ENCODE measurements at places on chromosomes 2 and 18.

- DNase-seq = no peak
Observed at GRCh38 chr2:154207288-154208047, 335.7 kb downstream of the GALNT13 start.

DNA sequence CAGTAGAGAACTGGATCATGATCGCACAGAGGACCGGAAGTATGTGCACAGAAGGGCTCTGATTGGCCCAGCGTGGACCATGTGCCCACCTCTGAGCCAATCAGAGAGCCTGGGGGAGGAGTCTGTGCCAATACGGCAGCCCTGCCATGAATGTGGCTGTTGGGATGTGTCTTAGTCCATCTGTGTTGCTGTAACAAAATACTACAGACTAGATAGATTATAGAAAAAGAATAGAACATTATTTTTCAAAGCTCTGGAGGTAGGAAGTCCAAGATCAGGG, 132.0 kb downstream of the NDUFA10 start:
- no peak for DNase-seq

- DNase-seq = no peak
Observed at GRCh38 chr2:120956486-120957156, 221.0 kb downstream of the GLI2 start.

- DNase-seq = no peak
Observed at GRCh38 chr2:165725421-165725820, 68.6 kb downstream of the GALNT3 start.

DNA sequence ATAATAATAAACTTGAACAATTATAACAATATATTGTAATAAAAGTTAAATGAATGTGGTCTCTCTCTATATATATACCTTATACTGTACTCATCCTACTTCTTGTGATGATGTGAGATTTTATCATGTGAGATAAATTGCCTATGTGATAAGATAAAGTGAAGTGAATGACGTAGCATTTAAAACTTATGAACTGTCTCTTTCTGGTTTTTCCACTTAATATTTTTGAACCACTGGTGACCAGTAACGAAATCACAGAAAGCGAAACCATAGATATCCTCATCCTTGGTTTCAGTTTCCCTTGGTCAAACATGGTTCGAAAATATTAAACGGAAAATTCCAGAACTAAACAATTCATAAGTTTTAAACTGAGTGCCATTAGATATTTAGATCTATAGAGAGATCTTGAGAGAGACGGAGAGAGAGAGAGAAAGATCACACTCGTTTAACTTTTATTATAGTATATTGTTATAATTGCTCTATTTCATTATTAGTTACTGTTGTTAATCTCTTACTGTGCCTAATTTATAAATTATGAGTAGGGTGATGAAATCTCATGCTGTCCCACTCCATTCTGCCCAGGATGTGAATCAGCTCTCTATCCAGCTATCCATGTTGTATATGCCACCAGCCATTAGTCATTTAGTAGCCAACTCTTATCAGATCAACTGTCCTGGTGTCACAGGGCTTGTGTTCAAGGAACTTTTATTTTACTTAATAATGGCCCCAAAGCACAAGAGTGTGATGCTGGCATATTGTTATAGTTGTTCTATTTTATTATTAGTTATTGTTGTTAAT, 156.8 kb downstream of the THADA start:
- DNase-seq = no peak

- DNase-seq = no peak
Observed at GRCh38 chr2:162579986-162580385, 236.1 kb downstream of the GCA start.

GRCh38 chr18:78738076-78738690, 241.4 kb upstream of the SALL3 start:
- no peak for DNase-seq

- DNase-seq = no peak
Observed at GRCh38 chr2:177869209-177869608, 203.4 kb downstream of the PDE11A start.

DNA sequence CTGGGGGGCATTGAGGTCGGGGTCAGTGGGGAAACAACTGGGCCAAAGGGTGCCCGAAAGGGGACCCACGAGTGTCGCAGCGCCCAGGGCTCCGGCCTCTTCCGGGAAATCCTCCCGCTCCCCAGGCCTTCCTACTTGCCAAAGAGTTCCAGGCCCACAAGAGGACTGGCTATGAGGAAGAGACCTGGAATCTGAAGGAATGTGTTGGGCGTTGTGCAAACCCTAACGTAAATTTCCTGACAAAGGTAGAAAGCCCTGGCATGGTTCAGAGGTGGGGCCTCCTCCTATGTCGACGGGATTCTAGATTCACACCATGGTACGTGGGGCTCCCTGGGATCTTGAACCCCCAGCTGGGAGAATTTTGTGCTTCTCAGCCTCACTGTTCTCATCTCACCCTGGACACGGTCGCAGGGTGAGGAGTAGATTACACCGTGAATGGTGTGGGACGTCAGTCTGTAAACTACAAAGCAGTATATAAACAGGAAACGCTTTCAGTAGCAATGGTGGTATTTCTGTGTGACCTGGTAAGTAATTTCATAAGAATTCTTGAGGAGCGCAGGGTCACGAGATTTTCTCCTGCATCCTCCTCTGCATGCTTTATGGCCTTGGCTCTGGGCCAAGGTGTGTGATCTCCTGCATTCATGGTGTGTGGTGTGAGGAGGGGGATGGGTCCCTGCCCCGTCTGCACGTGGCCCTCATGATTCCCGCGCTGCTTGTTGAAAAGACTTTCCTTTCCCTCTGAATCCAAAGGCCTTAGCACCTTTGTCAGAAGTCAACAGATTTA, 868 bp downstream of the HSBP1L1 start:
- DNase-seq = no peak

DNA sequence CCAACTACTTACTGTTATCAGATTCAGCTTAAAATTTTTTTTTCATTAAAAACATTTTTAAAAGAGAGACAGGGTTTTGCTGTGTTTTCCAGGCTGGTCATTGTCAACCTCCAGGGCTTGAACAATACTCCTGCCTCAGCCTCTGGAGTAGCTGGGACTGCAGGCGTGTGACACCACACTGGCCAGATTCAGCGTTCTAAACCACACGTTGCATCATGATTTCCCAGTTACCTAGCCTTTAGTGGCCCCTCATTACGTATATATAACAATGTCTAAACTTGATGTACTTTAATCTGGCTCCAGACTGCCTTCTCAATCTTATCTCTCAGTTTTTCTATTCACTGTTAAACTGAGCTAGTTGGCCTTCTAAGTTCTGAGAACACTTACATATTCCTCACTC, 89.6 kb downstream of the COMMD1 start:
- no peak for DNase-seq

GRCh38 chr2:157182834-157183396, 74.6 kb upstream of the GALNT5 start:
- DNase-seq = no peak

DNA sequence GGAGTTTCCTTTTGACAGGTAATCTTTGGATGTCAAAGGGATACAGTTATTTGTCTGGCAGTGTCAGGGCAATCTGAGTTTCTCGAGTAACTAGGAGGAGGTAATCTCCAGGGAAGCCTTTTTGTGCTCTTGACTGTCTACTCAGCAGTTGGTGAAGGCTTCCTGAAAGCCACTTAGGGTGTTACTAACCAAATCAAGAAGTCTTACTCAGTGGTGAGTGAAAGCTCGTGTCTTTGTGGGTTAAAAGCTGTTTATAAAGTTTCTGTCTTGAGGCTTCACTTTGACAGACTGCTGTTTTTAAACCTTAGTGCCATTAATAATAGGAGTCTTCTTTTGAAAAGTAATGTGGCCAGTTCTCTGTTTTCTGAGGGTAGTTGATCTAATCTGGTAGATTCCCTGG, 1.7 kb downstream of the THSD7B start:
- peak; percentile 6 for DNase-seq

DNA sequence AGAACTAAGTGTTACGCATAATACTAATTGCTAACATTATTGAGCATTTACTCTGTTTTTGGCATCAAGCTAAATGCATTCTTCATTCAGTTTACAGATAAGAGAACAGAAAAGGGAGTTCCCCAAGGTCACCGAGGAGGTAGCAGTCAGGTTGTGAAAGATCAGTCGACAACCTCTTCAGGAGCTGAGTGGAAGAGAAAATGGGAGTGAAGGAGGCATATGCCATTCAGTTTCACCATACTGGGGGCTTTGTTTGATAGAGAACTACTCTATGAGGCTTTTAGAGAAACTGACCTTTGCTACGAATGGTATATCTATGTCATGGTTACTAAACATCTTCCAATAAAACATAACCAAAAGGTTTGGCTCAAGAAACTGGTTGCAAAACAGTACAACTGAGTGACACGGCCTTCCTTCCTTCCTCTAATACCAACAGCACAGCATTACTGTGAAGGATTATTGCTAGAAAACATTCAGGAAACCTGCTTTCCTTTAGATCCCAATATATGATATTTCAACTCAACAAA, 112.1 kb downstream of the RBMS1 start:
- DNase-seq = no peak
